ENCODE measurements at places on chromosomes 5 and 9.

GRCh38 chr5:76608833-76609232 is 14.4 kb downstream of the F2RL2 start:
- no peak for DNase-seq

- no peak for DNase-seq
Measured at GRCh38 chr5:79605560-79605959, 6.7 kb upstream of the TENT2 start.

DNA sequence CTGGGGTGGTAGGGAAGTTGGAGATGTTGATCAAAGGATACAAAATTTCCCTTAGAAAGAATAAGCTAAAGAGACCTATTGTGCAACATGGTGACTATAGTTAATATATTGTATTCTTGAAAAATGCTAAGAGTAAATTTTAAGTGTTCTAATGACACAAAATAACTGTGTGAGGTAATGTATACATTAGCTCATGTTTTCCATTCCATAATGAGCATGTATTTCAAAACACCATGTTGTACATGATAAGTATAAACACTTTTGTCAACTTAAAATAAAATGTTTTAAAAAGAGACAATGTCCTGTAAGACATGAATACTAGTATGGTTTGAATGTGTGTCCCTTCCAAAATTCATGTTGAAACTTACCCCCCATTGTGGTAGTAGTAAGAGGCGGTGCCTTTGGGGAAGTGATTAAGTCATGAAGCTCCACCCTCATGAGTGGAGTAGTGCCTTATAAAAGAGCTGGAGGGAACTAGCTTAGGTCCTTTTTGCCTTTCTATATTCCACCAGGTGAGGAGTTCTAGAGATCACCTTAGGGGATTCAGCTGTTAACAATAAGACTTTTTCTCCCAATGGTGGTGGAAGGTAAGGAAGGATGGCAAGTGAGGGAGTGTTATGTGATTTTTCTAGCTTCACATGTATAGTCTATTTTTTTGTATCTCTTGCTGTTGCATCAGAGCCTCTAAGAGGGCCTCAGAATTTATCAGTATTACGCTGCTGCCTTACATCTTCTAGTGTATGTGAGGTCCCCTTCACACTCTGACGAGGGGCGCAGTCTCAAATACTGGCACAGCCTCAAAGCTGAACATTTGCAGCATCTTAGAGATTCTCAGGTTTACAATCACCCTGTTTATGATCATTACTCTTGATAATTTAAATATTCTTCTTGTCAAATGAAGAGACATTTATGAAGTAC is 94.9 kb upstream of the NREP start:
- no peak for DNase-seq

DNA sequence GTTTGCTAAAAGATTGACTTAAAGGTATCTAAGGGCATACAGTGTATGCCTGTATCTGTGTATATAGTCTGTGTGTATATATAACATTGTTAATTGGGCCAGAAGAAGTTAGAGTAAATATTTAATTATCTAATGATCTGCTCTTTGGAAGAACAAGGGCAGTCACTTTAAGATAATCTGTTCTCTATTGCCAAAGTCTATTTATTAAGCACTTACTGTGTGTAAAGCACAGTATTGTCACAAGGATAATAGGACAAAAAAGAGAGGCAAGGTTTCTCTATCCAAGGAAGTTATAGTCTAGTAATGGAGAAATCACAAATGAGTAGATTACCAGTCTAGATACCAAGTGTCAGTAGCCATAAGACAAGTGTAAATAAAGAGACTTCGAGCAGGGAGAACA is 51.5 kb downstream of the SV2C start:
- no peak for DNase-seq

GRCh38 chr5:142486581-142486980 is 161.8 kb upstream of the SPRY4 start:
- no peak for DNase-seq

Measured in stimulated activated naive CD4-positive, alpha-beta T cell treated with Interleukin-2 at 50 U/mL for 16 hours (primary cell).